ENCODE measurements at places on chromosomes 16 and 17. TPM values are rescaled to one million over a fixed set of nuclear protein-coding genes. Genes with fewer than 3 reads are reported as not detected.

The KRT33A gene
- total RNA-seq = not detected

The NUDT16L1 gene
- 30.6 TPM for total RNA-seq

The CTRB1 gene
- not detected for total RNA-seq

The CES1 gene
- total RNA-seq = 0.86 TPM

DNA sequence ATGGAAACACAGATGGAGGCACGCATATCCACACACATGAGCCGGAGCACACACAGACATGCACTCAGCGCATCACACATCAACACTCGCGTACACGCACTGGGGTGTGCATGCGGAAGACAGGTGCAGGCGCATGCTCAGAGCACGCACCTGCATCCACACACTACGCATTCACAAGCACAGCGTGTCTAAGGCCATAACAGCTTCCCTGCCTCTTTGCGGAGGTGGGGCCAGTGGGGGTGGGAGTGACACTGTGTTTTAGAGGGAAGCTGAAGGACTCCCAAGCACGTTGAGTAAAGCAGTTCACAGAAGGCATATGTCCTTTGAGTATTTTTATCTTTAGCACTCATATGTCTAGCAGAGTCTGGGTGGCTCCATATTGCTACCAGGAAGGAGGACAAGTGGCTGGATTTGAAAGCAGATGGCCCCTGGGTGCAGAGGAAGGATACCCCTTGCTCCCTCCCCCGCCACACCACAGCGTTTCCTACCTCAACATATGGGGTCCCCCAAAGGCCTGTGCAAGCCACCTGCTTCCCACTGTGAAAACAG, 68.6 kb upstream of the TOB1 start:
- DNase-seq = no peak

DNA sequence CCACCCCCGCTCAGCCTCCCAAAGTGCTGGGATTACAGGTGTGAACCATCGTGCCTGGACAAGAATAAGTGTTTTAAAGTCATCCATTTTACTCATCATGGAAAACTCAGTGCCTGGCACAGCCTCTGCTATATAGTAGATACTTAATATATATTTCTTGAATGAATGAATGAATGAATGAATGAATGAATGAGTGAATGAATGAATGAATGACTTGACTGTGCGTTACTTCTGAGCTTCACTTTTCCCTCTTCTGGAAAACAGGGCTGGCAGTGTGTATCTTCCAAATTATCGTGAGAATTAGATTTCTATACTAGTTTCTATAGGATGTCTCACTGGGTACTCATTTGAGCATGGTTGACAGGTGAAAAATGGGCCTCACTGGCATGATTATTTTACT, 307.3 kb upstream of the ERCC4 start:
- DNase-seq = no peak

DNA sequence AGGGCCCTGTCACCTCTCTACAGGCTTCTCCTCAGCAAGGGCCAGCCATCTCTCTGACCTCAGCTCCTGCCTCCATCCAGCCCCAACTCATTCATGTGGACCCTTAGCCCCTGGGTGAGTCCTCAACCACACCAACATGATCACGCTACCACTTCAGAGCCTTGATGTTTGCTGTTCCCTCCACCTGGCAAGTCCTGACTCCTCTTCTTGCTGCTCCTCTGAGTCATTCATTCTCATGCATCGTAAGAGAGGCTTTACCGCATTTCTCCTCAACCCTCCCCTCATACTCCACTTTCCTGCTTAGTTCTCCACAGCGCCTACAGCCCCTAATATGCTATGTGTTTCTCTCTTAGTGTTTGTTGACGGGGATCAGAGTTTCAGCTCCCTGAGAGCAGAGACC, 99.9 kb downstream of the C17orf67 start:
- DNase-seq = no peak

DNA sequence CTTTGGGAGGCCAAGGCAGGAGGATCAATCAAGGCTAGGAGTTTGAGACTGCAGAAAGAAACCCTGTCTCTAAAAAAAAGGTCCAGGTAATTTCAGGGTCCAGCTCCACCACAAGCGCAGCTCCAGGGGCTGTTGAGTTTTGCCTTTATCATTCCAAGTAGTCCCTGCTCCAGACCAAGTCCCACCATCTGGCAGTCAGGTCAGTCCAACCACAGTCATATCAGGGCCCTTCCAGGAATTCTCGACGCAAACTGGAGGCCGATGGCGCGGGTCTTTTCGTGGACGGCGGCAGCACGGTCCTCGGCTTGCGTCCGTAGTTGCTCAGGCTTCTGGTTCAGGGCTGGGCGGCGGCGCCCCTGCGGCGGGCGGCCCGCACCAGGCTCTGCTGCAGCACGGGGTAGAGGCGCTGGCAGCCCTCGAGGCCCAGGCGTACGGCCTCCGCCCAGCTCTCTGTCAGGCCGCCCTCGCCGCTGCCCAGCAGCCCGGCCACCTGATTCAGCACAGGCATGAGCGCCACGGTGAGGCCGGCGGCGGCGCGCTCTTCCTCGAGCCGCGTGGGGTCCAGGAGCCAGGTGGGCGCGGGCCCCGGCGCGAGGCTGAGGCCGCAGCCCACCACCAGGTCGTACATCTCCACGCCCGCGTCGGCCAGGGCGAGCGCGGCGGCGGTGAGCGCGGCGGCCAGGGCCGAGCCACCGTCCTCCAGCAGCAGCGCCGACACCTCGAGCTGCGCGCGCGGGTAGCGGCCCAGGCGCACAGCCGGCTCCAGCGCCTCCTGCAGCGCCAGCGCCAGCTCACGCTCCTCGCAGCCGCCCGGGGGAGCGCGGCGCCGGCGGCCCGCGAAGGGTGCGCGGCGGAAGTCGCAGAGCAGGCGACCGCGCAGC, 752 bp downstream of the EXOSC6 start:
- peak; percentile 62 for DNase-seq

DNA sequence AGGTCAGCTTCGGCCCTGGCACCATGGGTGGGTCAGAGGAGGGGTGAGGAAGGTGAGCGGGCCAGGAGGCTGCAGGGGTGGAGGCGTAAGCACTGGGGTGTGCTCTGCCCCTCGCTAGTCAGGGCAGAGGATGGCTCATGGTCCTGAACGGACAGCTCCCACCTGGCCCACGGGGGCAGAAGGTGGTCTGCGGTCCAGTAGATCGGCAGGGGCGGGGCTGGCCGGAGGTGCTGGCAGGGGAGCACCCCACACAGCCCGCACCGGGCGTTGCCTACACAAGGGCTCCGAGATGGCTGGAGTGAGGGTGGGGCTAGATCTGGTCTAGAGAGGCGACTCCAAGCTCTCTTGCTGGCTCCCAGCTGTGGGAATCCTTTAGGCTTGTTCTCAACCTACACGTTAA, 8.2 kb downstream of the NPTX1 start:
- DNase-seq = no peak

DNA sequence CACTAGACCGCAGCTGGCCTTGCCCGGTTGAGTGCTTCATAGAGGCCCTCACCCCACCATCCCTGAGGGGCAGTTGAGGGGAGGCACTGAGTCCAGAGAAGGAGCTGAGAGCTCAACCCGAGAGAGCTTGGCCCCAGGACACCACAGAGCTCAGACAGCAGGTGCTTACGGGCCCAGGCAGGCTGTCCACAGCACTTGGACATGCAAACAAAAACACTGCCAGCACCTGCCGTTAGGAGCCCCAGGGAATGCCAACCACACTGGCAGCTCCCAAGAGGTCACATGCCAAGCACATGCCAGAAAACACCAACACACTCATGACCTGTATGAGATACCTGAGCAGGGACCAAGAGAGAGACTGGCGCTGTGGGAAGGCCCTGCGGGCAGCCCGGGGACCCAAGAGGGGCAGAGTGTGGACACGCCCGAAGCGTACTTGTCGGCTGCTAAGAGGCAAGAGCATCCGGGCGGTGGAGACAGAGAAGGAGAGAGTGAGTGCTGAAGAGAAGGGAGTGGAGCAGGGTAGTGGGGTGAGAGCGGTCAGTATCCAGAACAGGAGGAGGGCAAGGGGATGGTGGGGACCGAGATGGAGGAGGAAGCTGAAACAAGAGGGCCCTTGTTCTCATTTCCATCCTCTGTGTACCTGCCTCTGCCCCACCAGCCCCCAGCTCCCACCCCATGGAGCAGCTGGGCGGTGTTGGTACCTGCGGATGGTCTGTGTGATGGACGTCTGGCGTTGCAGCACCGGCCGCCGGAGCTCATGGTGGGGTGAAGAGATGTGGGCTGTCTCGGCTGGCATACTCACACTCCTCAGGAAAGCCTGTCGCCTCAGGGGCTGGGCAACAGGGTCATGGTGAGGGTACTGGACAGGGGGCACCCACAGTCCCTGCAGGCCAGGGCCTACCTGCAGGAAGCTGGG, 8.2 kb downstream of the RHBDF1 start:
- no peak for DNase-seq

DNA sequence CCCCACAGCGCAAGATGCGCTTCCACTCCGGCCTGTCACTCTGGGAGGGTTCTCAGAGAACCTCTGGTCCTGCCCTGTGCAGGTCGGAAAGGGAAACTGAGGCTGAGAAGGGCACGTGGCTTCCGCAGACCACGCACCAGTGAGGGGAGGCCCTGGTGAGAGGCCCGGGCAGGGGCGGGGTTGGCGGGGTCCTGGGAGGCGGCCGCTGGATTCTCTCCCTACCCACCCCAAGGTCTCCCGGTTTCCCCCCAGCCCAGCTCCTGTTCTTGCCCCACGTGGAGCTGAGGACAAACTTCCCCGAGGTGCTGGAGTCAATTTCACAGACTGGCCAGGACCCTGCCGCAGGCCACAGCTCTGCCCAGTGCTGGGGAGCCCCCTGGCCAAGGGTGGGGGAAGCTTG, 11.5 kb downstream of the CCL17 start:
- DNase-seq = no peak

DNA sequence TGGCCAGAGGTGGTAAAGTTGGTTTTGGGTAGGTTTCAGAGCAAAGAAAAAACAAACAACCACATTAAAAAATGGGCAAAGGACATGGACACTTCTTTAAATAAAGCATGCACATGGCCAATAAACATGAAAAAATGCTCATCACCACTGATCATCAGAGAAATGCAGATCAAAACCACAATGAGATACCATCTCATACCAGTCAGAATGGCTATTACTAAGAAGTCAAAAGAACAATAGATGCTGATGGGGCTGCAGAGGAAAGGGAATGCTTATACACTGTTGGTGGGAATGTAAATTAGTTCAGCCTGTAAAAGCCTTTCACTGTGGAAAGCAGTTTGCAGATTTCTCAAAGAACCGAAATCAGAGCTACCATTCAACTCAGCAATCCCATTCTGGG, 598.4 kb upstream of the SOX9 start:
- DNase-seq = no peak

DNA sequence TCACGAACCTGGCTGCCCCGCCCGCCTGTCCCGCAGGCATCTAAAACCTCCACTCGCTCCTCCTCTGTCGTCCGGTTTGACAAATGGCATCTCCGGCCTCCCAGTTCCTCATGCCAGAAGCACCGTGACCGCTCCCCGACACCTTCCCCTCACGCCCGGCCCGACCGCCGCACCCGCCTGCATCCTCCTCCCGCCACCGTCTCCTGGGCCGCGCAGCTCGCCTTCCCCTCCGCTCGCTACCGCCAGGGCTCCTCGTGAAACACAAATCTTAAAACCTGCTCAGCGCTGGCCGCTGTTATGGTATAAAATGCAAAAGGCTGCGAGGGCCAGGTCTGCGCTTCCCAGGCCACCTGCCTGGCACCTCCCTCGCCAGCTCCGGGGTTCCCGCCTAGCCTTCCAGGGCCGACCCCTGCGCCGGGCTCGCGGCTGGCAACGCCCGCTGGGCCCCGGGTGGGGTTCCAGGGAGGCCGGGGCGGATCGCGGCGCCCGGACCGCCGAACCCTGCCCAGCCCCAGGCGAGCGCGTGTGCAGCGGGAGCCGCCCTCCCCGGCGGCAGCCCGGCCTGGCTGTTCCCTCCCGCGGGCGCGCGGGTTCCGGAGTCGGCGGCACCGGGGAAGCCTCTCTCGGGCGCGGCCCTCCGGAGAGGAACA, 488 bp downstream of the SPSB3 start:
- DNase-seq = peak; percentile 59

GRCh38 chr17:73308017-73308823, 3.6 kb downstream of the CDC42EP4 start:
- peak; percentile 92 for DNase-seq

- no peak for DNase-seq
These were observed 2.1 kb downstream of the MYO15A start for GRCh38 chr17:18110636-18111145.

GRCh38 chr17:43021741-43022512, at the start of gene VAT1:
VAT1 (minus strand) TSS chr17:43022385; CDS start chr17:43022322, 63 bp downstream.
- DNase-seq = peak; percentile 88

DNA sequence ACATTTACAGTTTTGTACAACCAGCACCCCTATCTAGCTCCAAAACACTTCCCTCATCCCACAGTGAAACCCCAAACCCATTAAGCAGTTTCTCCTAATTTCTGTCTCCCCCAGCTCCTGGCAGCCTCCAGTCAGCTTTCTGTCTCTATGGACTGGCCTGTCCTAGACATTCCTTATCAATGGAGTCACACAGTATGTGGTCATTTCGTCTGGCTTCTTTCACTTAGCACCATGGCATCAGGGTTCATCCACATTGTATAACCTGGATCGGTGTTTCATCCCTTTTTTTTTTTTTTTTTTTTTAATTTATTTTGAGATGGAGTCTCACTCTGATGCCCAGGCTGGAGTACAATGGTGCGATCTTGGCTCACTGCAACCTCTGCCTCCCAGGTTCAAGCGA, 68.5 kb downstream of the ZDHHC7 start:
- DNase-seq = no peak

DNA sequence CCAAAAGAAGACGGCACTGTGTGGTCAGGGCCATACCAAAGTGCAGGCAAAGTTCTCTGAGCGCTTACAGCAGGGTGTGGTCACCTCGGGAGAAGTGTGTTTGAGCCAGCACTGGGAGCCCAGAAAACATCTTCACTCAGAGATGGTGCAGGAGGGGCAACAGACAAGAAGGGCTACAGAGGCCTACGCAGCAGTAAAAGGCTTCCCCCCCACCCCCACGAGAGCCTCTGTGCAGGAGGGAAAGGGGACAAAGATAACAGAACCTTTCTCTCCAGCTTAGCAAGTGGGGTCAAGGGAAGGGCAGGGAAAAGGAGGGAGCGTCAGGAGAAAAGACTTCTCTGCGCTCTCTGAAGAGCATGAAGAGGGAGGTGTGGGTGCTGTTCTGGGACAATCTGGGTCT, 2.8 kb downstream of the VAT1 start:
- DNase-seq = no peak
